Calu3 (cell line): ENCODE measurements at places on chromosomes 11 and 22. TPM values are rescaled to one million over a fixed set of nuclear protein-coding genes. Genes with fewer than 3 reads are reported as not detected.

DNA sequence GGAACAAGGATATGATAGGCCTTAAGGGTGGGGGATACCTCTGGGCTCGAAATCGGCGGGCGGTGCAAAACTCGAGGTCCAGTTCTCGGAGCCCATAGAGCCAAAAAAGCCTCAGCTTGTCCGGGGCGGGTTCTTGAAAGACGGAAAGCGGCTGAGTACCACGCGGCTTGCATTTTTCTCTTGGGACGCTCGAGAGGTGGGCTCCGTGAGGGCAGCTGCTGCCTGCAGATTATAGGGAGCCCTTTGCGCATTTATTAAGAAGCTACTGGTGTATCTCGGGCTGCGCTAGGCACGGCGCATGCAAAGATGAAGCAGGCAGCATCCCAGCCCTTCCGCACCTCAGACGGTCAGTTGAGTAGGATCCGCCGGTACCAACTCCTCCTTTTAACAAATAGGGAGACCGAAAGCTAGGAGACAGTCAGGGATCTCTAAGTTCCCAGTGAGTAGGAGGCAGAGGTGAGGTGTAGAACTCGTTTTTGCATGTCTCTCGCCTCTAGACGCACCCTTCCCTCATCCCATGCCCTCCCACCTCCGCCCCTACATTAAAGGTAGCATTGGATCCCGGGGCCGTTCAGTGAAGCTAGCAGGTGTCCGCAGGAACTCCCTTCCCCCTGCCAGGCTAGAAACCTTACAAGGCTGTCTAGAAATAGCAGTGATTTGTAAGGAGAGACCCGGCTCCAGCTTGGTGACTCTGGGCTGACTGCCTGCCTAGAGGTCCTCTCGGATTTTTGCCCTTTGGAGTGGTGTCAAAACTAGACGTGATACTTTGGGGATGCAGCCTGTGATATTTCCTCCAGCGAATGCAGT is 768 bp downstream of the LDHA start:
- no peak for DNase-seq

- no peak for DNase-seq
Measured at GRCh38 chr11:96943970-96944369, 554.2 kb downstream of the JRKL start.

- peak; percentile 66 for DNase-seq
Measured at GRCh38 chr11:66856496-66857233, at the start of gene LRFN4. LRFN4 (plus strand) TSS chr11:66857064; CDS start chr11:66857745, 681 bp downstream.

- DNase-seq, result no peak
Measured at GRCh38 chr11:35588627-35589026, 29.6 kb upstream of the FJX1 start.

DNA sequence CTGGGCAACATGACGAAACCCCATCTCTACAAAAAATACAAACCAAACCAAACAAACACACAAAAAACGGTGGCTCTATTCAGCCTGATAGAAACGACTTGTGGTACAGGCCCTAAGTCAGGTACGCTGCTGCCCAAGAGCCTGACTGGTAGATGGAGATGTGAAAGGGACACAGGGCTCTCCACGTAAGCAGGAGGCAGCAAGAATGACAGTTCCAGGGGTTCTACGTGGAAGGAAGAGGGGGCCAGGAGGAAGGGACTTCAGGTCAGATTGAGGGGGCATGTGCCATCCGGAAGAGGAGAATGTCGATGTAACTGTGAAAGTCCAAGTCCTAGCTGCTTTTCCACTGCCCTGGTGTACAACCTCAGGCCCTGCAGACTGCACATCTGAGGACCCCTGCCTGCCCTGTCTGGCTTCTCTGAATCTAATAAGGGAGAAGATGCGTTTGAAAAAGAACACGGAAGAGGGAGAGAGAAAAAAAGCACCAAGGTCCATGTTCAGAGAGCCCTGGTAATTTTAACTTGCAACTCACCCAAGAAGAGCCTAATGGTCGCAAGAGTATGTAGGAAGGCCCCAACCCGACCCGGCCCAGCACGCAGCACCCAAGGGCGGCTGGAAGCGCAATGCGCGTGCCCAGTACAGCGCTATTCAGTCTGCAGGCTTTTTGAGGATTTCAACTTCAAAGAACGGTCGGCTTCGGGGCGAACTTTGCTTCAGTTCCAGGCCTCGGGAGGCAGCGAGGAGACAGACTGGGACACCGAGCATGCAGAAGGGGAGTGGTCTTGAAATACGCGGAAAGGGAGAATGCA is 909 bp upstream of the ZNRD2 start:
- no peak for DNase-seq

DNA sequence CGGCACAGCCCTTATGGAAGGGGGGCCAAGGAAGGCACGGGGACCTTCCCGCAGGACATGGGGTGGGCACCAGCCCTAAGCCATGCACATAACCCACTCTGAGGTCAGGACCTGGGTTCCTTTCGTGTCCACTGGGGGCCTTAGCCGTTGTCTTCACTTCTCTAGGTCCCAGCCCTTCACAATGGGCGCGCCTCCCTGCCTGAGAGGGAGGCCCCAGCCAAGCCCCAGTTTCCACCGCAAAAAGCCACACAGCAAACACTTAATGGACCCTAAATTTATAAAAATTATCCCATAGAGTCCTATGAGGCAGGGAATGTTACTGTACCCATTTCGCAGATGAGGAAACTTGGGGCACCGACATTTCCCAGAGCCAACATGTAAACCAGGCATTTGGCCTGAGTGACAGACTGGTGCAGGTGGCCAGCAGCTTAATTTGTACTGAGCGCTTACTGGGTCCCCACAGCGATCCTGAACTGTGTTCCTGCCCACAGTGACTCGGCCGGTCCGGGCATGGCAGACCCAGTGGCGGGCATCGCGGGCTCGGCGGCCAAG is 1.2 kb downstream of the GAS2L1 start:
- DNase-seq, result no peak

DNA sequence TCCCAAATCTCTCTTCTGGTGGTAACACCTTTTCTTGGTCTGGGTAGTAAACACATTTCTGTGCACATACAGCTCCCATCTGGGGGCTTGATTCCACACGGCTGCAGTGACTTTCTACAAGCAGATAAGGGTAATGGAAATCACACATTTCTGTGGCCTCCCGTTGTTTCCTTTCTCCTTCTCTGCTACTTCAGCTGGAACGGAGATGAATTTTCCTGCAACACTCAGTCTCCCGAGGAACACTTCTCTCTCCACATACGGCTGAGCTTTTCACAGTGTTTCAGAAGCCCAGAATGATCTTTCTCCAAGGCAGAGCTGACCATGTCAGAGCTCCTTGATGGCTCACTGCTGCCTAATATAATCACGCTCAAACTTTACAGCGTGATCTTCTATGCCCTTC is 364.3 kb upstream of the NARS2 start:
- no peak for DNase-seq

- DNase-seq, result peak; percentile 12
Measured at GRCh38 chr11:73141031-73141308, 1.1 kb downstream of the FCHSD2 start.

GRCh38 chr22:46054091-46055073 is 77.4 kb upstream of the WNT7B start:
- peak; percentile 47 for DNase-seq

DNA sequence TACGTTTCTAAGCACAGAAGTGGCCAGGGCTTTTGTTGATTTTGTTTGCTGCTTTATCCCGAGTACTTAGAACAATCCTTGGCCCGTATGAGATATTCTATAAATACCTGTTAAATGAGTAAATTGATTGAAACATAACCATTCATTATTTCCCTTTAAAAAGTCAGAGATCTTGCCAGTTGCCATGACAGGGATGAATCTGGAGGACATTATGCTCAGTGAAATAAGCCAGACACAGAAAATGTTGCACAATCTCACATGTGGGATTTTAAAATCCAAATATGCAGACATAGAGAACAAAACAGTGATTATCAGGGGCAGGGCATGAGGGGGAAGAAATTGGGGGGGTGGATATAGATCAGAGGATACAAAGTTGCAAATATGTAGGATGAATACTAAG is 1240.1 kb downstream of the LRRC4C start:
- DNase-seq, result no peak

- DNase-seq, result no peak
Measured at GRCh38 chr22:19086417-19086816, 35.8 kb downstream of the DGCR2 start.

- DNase-seq, result no peak
Measured at GRCh38 chr11:33001751-33002542, 13.7 kb upstream of the DEPDC7 start.

DNA sequence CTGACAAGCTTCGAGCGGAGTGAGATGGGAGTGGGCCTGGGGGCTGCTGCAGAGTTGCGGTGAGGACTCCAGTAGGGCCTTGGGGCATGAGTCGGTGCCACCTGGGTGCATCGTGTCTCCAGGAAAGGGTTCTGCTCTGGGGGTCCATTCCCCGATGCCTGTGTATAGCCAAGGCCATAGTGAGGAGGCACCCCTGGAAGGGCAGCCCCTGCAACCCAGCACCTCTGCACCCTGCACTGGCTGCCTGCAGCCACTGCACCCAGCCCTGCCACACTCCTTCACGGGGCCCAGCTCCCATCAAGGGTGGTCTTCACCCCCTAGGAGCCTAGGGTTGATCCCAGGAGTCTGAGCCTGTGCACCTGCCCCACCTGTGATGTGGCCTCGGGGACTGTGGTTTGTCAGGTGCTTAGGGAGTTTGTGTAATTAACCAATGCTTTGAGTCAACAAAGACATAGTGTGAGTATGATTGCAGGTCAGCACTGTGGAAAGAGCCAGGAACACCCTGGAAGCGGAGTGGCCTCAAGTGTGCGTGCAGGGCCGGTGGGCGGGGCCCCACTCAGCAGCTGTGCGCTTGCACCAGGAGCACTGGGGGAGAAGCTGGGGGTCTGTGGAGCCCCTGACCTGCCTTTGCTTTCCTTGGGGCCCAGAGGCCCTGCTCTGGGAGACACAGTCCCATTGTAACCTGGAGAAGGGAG is 1299.3 kb downstream of the BRD1 start:
- no peak for DNase-seq

DNA sequence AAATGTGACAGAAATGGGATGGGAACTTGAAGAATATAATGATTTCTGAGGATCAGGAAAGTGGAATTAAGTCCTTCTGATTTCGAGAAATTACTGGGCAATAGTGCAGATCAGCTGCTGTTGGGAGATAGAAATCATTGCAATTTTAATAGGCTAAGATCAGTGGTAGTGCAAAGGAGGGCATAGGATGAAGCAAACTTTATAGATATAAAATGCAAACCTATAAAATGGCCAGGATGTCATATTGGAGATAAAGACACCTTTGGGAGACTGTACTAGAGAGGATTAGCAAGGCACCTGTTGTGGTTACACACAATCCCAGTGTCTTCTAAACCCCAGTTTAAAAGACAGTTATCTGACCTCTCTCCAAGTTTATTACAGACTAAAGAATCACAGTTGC is 6.5 kb upstream of the MS4A7 start:
- no peak for DNase-seq

DNA sequence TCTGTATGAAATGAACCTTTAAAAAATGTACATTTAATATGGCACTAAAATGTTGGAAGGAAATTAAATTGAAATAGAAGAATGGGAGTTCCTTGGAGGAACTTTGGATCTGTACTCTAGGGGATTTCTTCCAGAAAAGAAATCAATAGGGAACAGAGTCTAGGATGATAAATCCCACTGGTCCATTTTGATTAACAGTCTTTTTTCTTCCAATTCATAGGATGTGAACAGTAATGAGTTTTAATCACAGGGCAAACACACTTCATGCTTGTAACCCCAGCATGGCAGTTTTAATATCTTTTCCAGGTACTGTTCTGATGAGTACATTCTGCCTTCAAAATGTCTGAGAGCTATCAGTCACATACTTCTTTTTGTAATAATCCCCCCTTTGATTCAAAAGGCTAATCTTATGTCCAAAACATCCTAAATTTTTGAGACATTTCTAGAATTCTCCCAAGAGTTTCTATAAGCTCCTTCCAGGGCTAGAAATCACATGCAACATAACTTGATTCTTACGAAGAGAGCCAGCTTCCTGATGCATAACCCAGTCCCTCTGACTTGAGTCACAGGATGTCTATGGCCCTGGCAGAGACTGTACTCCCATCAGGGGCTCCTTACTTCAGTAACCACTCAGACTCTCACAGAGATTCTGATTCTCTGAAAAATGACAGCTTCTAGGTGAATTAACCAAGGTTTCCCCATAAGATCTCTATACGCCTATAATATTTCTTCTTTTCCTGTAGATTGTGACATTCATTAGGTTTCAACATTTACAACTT is 112.9 kb downstream of the SLC36A4 start:
- DNase-seq, result no peak

GRCh38 chr11:64759131-64759721 is 548 bp downstream of the PYGM start:
- DNase-seq, result no peak

OR52E2 gene
- not detected in 2 replicates for total RNA-seq

SORL1 gene
- total RNA-seq, result 5.9 and 6.1 TPM in 2 replicates

CALCB gene
- 1.3 TPM in 1 of 2 replicates, not detected in the other for total RNA-seq

TMEM191C gene
- total RNA-seq, result 2.2 and 2.6 TPM in 2 replicates

OPCML gene
- not detected in 2 replicates for total RNA-seq

INPP5J gene
- 4.1 and 4.2 TPM in 2 replicates for total RNA-seq

OR52A1 gene
- total RNA-seq, result not detected in 2 replicates

UQCC3 gene
- 10.4 and 11.4 TPM in 2 replicates for total RNA-seq

DRICH1 gene
- 1.1 and 1.9 TPM in 2 replicates for total RNA-seq

GSTT2 gene
- 0.64 and 0.85 TPM in 2 replicates for total RNA-seq
